Renal cortex interstitium (tissue), 15 donors: ENCODE measurements at places on chromosomes 5 and 9. TPM values are rescaled to one million over a fixed set of nuclear protein-coding genes. Genes with fewer than 3 reads are reported as not detected.

GRCh38 chr9:137184881-137185660 lies 3.3 kb downstream of the ANAPC2 start:
- no peak for DNase-seq

- DNase-seq: no peak
Observed at GRCh38 chr9:28086881-28087280, 513.6 kb upstream of the C9orf72 start.

Gene BARHL1
- polyA plus RNA-seq: not detected

DNA sequence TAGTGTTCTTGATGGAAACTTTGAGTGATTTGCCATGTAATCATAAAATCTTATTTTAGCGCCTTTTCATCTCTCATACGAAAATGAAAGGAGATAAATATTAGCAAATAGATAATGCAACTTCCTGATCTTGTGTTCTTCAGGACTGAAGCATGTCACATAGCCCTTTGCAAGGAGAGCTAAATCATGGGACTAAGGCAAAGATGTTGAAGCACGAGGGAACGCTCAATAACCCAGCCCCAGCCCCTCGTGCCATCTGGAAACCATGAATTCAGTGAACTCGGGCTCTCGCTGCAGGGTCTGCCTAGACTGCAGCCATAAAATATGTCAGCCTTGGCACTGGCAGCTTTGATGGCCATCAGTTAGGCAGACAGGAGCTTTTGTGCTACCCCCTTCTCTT lies 58.2 kb downstream of the F2RL2 start:
- no peak for DNase-seq

DNA sequence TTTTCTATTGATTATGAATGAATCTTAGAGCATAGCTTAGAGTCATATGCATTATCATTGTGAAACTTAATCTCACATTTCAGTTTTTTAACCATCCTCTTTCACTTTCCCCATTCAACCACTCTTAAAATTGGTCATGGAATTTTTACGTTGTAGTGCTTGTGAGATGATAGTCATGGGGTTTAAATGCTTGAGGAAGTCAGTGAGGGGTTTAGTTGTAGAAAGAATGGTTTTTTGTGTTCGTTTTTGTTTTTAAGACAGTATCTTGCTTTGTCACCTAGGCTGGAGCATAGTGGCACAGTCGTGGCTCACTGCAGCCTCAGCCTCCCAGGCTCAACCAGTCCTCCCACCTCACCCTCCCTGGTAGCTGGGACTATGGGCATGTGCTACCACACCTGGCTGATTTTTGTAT lies 19.6 kb downstream of the UGCG start:
- no peak for DNase-seq

GRCh38 chr9:116387934-116388698 lies 234.5 kb downstream of the PAPPA start:
- DNase-seq: no peak

Gene MYOT
- 1.7 TPM for polyA plus RNA-seq

- no peak for DNase-seq
Observed at GRCh38 chr9:123065196-123065595, 31.7 kb downstream of the GPR21 start.

DNA sequence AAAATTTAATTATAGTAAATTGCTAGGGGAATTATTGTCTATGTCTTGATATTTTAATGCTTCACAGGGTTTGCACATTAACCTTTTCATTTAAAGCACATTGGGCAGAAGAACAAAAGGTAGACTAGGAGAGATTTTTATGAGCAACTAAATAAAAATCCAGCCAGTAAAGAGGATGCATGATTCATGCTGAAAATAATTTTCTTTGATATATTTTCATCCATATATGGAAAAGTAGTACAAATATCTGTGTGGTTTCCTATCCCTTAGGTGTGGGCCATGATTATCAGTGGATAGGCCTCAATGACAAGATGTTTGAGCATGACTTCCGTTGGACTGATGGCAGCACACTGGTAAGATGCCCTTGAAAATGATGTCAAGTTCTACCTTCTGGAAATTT lies 83.1 kb downstream of the VCAN start:
- no peak for DNase-seq

- DNase-seq: no peak
Observed at GRCh38 chr5:169415948-169416347, 115.0 kb upstream of the SLIT3 start.

- peak; percentile 52 for DNase-seq
Observed at GRCh38 chr9:36102742-36103495, 33.6 kb upstream of the GLIPR2 start.

GRCh38 chr5:168339109-168339771 lies 47.8 kb downstream of the WWC1 start:
- DNase-seq: no peak

Gene OR1J2
- polyA plus RNA-seq: not detected

Gene CCDC171
- polyA plus RNA-seq: 5.1 TPM

- DNase-seq: no peak
Observed at GRCh38 chr5:16656561-16657191, 39.9 kb upstream of the RETREG1 start.

- DNase-seq: peak; percentile 76
Observed at GRCh38 chr9:126298063-126298801, 28.4 kb upstream of the MVB12B start.

Gene HAPLN1
- polyA plus RNA-seq: 2.9 TPM

Gene AGGF1
- polyA plus RNA-seq: 34.4 TPM

Gene PPIC
- 32.6 TPM for polyA plus RNA-seq

Gene ST8SIA4
- polyA plus RNA-seq: 7.2 TPM

DNA sequence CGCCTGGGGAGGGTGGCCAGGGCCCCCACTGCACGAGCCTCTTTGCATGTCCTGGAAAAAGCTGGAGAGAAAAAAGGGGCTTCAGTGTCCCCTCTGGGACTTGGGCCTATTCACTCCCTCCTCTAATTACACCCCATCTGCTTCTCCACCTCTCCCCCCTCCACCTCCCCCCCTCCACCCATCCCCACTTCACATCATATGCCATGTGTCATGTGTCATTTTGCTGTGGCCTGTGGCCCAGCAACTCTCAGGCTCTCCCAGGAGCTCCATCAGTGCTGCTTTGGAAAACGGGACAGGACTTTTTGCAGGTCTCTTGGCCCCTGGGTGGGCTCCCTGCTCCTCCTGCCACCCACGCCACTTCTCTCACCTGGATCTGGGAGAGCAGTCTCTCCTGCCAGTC lies 68.7 kb downstream of the NTNG2 start:
- no peak for DNase-seq

- no peak for DNase-seq
Observed at GRCh38 chr9:132538071-132538470, 44.3 kb upstream of the BARHL1 start.

- DNase-seq: peak; percentile 62
Observed at GRCh38 chr5:14628346-14628745, 36.2 kb upstream of the OTULIN start.

Gene IFNK
- not detected for polyA plus RNA-seq

- DNase-seq: no peak
Observed at GRCh38 chr9:70392850-70393249, 21.6 kb downstream of the KLF9 start.

Gene IL17B
- polyA plus RNA-seq: 1.4 TPM

Gene GLDC
- polyA plus RNA-seq: 21.4 TPM

- no peak for DNase-seq
Observed at GRCh38 chr5:126519637-126520592, 75.1 kb downstream of the ALDH7A1 start.

DNA sequence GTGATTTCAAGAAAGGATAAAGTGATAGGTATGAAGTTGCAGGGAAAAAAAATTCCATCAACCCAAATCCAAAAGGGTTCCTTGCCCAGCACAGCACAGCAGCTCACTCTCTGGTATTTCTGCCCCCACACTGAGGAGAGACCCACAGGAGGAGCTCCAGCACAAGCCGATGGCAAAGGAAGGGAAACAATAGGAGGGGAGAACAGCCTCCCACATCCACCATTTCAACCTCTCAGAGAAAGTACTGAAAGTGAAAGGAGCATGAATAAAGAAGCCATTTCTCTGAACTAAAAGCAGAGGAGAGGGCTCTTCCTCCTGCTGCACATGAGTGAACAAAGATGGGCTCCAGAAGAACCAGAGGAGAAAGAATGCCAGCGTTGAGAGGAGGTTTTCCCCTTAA lies 54.9 kb upstream of the ZSWIM6 start:
- DNase-seq: no peak

- no peak for DNase-seq
Observed at GRCh38 chr5:169970911-169971765, 9.2 kb downstream of the INSYN2B start.
